ENCODE measurements at places on chromosomes 7 and 10.

DNA sequence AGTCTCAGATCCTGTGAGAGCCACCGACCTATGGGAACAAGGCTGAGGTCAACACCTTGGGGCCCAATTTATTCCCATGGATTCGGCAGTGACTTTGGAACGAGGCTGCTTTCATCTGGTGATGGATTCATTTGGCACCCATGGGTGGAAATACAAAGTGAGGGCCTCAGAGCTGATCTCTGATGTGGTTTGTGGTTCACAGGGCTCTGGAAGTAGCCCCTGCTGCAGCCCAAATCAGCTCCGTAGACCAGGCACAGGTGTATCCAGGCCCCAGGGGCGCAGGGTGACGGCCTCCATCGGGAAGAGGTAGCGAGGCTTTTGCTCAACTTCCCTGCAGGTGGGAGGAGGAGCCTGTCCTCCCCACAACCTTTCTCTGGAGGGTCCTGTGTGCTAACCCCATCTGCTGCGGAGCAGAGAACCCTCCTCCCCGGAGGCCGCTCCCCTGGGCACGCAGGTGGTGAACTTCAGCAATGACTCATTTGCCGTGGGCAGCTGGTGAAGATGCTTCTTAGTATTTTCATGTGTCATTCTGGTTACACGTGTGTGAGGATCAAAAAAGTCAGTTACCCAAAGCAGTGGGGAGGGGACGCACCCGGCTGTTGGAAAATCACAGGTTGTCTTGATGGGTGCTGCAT is 7.5 kb upstream of the JAKMIP3 start:
- DNase-seq: no peak

DNA sequence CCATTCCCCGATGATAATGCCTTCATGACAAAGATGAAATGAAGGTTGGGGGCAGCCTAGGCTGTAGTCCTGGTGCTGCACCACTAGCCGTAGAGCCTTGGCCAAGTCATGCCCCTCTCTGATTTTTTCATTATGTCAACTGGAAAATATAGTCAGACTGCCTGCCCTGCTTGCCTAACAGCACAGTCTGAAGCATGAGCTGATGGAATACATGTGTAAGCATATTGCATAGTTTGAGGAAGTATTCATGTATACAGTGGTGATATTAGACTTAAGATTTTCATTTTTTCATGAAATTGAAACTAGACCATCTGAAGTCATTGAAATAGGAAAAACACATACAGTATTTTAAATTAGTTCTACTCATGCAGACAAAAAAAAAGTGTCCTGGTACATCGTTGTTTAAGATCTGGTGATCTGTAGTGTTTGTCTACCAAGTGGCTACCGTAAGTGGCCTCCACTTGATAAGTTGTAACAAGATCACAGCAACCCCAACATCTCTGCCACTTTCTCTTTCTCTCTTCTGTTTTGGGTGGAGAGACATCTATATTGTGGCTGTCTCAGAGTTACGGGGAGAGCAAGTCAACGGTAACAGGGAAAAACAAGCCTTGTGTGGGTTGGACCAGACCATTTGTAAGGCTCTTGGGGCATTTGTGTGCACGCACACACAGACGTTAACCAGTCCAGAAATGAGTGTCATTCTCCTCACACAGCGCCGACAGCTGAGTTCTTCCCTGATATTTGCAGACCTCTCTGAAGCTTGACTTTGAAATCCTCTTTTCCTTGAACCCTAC is 716.6 kb upstream of the GALNT17 start:
- DNase-seq: no peak

- no peak for DNase-seq
Measured at GRCh38 chr7:91266067-91266688, 1.9 kb downstream of the FZD1 start.

- no peak for DNase-seq
Measured at GRCh38 chr7:103944230-103944900, 45.1 kb downstream of the RELN start.

DNA sequence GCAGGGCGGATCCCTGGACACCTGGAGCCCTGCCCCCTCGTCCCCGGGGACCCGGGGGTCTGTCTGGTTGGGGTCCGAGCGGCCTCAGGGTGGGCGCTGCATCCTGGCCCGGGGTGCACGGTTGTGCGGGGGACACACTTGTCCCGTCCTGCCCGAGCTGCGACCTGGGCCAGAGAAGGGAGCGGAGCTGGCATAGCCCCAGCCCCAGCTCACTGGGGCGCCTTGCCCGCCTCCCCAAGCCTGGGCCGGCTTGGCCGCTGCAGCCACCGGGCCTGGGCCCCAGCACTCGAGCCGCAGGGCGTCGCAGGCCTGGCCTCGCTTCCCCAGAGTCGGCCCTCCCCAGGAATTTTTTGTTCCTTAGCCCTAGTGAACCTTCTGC is 54.5 kb downstream of the GLRX3 start:
- no peak for DNase-seq

- DNase-seq: no peak
Measured at GRCh38 chr7:83452256-83452655, 196.7 kb downstream of the SEMA3E start.

DNA sequence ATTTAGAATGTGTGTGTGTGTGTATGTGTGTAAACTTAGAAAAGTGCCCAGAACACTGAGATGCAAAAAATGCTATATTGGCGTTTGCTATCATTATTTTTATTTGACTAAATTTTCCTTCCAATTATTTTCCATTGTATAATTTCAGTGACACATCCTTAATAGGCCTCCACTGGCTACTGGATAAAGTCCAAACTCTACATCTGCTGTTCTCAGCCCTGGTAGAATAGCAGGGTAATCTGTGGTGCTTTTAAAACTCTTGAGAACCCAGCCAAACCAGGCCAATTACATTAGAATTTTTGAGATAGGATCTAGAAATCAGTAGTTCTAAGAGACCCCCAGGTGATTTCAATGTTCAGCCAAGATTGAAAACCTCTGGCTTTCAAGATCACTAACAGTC is 66.4 kb downstream of the ZNF503 start:
- DNase-seq: no peak
